ENCODE measurements at places on chromosomes 2 and 18.
A peak's percentile ranks its signal among the peaks of the same experiment; 100 is the strongest.

DNA sequence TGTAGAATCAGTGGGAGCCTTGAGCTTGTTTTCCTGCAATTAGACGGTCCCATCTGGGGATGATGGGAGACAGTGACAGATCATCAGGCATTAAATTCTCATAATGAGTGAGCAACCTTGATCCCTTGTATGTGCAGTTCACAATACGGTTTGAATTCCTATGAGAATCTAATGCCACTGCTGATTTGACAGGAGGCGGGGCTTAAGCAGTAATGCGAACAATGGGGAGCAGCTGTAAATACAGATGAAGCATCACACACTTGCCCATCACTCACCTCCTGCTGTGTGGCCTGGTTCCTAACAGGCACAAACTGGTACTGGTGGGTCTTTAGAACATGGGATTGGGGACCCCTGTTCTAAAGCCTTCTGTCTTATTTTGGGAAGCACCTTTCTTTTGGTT, 17.9 kb upstream of the NYAP2 start:
- no peak for DNase-seq
- no peaks in the 10 kb centered on the region for H3K27me3 ChIP-seq
- H3K27ac ChIP-seq, result no peak overlapping the region
- H3K36me3 ChIP-seq, result no peaks in the 10 kb centered on the region
- H3K4me3 ChIP-seq, result no peak overlapping the region

GRCh38 chr2:180943275-180943674, 37.1 kb upstream of the UBE2E3 start:
- H3K4me3 ChIP-seq, result no peak overlapping the region
- DNase-seq, result no peak
- H3K27ac ChIP-seq, result no peak overlapping the region
- H3K36me3 ChIP-seq, result no peaks in the 10 kb centered on the region
- H3K27me3 ChIP-seq, result peaks cover under 1% of the 10 kb centered on the region

GRCh38 chr18:43420950-43421349, 143.7 kb upstream of the SYT4 start:
- H3K27me3 ChIP-seq, result no peaks in the 10 kb centered on the region
- no peak for DNase-seq
- no peak overlapping the region for H3K4me3 ChIP-seq

DNA sequence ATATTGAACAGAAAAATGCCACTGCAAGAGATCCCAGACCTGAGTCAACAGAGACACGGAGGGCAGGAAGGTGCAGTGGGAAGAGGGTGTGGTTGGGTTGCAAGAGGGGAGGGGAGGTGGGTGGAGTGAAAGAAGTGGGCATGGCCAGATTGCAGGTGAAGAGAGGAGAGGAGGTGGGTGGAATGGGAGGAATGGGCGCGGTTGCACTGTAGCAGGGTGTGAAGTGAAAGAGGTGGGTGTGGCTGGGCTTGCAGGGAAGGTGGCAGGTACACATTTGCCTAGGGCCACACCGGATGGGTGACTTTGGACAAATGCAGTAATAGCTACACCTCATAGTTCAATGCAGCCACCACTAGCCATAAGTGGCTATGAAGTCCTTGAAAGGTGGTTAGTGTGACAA, 71.1 kb downstream of the DOCK10 start:
- no peak overlapping the region for H3K27ac ChIP-seq
- H3K27me3 ChIP-seq, result no peaks in the 10 kb centered on the region
- no peak overlapping the region for H3K4me3 ChIP-seq
- no peak for DNase-seq
- H3K36me3 ChIP-seq, result no peaks in the 10 kb centered on the region

GRCh38 chr2:239762106-239762505, 263.0 kb downstream of the NDUFA10 start:
- H3K27ac ChIP-seq, result no peak overlapping the region
- no peak overlapping the region for H3K4me3 ChIP-seq
- DNase-seq, result no peak
- H3K4me1 ChIP-seq, result no peaks in the 10 kb centered on the region
- H3K27me3 ChIP-seq, result no peaks in the 10 kb centered on the region
- no peaks in the 10 kb centered on the region for H3K36me3 ChIP-seq

- DNase-seq, result no peak
- H3K27me3 ChIP-seq, result no peaks in the 10 kb centered on the region
- H3K4me1 ChIP-seq, result no peaks in the 10 kb centered on the region
- no peak overlapping the region for H3K4me3 ChIP-seq
Measured at GRCh38 chr18:32460171-32460731, 10.4 kb downstream of the GAREM1 start.

DNA sequence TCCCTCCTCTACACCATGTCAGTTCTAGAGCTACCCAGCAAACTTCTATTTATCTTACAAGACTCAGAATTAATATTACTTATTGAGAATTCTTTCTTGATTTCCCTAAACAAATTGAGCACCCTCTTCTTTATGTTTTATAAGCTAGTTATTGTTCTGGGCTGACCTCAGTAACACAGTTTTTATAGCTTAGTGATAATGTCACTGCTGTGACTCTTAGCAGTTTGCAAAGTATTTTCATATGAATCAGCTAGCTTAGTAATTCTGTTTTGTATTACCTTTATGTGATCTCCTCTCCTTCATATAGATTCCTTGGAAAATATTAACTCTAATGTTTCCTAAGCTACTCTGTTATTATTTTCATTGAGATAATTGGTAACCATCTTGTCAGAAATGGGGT, 114.9 kb downstream of the PMS1 start:
- H3K27me3 ChIP-seq, result no peaks in the 10 kb centered on the region
- no peak overlapping the region for H3K27ac ChIP-seq

DNA sequence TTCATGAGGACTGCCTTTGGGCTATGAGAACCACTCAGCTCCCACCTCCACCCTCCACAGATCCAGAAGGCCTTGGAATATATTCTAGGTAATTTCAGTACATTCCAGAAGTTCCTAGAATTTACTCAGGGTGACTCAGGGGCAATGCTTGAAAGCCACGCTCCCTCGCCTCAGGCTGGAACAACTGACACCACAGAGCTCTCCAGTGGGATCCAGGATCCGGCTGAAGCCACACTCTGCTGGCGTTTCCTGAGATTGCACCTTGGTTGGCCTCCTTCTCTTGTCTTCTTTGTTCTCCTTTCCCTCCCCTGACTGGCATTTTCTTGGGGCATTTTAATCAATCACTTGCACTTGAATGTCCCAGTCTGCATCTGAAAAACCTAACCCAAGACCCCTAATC, 92.6 kb upstream of the KCNE4 start:
- H3K27me3 ChIP-seq, result no peaks in the 10 kb centered on the region
- no peak for DNase-seq
- H3K4me1 ChIP-seq, result no peaks in the 10 kb centered on the region
- H3K4me3 ChIP-seq, result no peak overlapping the region
- no peaks in the 10 kb centered on the region for H3K36me3 ChIP-seq

DNA sequence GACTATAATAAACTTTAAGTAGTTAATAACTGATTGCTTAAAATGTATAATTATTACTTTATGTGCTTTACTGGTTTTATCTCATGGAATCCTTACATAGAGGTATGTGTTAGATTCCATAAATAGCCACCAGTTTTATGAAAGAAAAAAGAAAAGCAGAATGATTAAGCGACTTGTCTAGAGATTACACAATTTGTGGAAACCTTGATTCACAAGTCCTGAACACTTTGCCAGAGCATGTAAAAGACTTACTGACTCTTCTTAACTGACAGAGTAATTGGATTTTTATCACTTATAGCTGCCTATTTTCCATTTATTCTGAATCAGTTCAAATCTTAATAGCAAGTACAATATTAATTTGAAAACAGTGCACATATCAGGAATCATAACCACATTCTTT, 448.7 kb upstream of the NETO1 start:
- no peaks in the 10 kb centered on the region for H3K4me1 ChIP-seq
- no peaks in the 10 kb centered on the region for H3K36me3 ChIP-seq
- H3K4me3 ChIP-seq, result no peak overlapping the region
- H3K27me3 ChIP-seq, result no peaks in the 10 kb centered on the region
- DNase-seq, result no peak

- H3K27ac ChIP-seq, result peak overlapping the region; percentile 96
- H3K4me3 ChIP-seq, result peak overlapping the region; percentile 22
- peaks cover 57% of the 10 kb centered on the region for H3K4me1 ChIP-seq
- no peaks in the 10 kb centered on the region for H3K36me3 ChIP-seq
- no peaks in the 10 kb centered on the region for H3K27me3 ChIP-seq
Measured at GRCh38 chr18:55402731-55403405, 185.1 kb downstream of the TCF4 start.

GRCh38 chr2:48126162-48126561, 219.9 kb upstream of the FBXO11 start:
- no peak overlapping the region for H3K4me3 ChIP-seq
- H3K27me3 ChIP-seq, result no peaks in the 10 kb centered on the region
- no peak overlapping the region for H3K27ac ChIP-seq
- no peaks in the 10 kb centered on the region for H3K4me1 ChIP-seq
- no peaks in the 10 kb centered on the region for H3K36me3 ChIP-seq

DNA sequence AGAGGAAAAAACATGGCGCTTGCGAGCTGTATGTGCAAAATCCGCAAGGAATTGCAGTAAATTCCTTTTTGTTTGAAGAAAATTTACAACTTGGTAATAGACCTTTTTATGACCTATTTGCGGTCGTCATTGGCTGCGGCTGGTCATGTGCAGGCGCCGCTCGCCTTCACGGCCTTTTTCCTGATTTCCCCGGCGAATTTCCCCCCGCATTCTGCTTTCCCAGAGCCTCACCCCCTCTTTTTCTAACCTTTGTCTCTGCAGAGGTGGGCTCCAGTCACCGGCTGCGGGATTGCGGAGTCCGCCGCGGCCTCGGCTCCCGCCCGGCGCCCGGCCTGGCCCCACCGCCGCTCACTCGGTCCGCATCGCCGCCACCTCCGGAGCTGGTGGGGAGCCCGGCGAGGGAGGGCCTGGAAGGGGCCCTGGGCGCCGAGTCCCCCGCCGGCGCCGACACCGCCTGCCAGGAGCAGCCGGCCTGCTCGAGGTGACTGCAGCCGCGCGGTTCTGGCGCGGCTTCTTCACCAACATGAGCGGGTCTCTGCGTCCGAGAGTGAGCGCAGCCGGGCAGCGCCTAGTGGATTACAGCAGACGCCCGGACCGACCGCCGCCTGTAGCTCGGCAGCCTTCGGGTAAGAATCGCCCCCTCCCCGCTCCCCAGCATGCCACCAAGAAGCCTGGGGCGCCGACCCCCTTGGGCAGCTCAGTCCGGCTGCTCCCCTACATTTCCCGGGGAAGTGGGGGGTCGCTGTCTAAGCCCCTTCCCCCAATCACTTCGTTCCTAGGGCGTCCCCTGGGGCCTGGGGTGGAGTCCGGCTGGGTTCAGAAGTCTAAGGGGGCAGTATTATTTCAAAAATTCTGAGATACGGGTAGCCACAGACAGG, 7.1 kb downstream of the HOXD8 start:
- H3K4me1 ChIP-seq, result peaks cover 55% of the 10 kb centered on the region
- H3K4me3 ChIP-seq, result peak overlapping the region; percentile 91
- peak overlapping the region; percentile 86 for H3K27ac ChIP-seq
- no peaks in the 10 kb centered on the region for H3K36me3 ChIP-seq
- H3K27me3 ChIP-seq, result no peaks in the 10 kb centered on the region

- no peaks in the 10 kb centered on the region for H3K36me3 ChIP-seq
- no peak overlapping the region for H3K27ac ChIP-seq
- DNase-seq, result no peak
- H3K4me3 ChIP-seq, result no peak overlapping the region
Measured at GRCh38 chr2:5617358-5617757, 74.8 kb upstream of the SOX11 start.

GRCh38 chr2:224882291-224883171, 159.7 kb downstream of the DOCK10 start:
- peaks cover 28% of the 10 kb centered on the region for H3K4me1 ChIP-seq
- H3K36me3 ChIP-seq, result peaks cover 3% of the 10 kb centered on the region

DNA sequence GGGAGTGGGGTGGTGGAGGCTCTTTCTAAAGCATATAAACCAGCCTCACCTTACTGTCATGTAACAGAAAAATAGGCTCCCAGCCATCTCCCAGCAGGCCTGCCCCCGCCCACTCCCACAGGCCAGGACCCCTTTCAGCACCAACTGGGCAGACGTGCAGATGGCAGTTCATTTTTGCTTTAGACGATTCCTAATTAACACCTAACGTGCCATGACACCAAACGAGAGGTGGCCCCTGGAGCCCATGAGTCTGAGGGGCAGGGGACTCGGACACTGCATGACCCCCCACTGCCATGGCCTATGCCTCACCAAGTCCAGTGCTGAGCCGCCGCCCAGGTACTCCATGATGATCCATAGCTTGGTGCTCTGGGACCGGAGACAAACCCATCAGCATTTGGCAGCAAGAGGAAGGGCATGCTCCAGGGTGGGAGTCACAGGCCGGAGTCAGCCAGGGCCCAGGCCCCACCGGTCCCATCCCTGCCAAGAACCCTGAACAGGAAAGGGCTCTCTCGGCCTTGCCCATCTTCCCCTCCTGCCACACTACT, 7.9 kb downstream of the STK25 start:
- no peaks in the 10 kb centered on the region for H3K4me1 ChIP-seq
- no peak overlapping the region for H3K27ac ChIP-seq
- no peak for DNase-seq
- no peaks in the 10 kb centered on the region for H3K27me3 ChIP-seq
- no peak overlapping the region for H3K4me3 ChIP-seq

DNA sequence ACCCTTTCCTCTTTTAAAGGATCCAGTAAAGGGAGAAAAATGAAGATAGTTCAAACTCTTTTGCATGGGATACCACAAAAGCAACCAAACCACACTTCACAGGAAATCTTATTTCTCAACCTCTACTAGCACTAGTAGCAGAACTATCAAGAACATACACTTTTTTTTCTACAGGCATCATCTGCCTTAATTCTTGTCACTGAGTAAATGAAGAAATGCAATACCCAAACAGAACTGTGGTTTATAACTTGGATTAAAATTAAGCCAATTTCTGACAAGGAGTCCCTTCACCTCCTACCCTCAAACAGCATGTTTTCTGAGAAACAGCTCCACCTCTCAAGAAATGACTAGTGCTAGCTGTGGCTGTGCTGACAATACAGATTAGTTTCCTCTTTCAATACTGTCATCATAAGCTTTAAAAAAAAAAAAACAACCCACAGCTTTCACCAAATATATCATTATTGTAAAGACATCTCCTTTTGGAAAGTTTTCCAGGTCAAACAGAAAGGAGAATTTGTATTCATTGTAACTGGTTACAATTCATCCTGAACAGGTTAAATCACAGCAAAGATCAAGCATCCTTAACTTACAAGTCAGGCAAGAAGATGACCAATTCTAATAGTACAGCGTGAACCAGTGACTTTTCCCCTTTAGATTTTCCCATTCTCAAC, 44.4 kb downstream of the PTPN2 start:
- H3K27me3 ChIP-seq, result no peaks in the 10 kb centered on the region
- DNase-seq, result no peak
- peaks cover 2% of the 10 kb centered on the region for H3K36me3 ChIP-seq
- no peaks in the 10 kb centered on the region for H3K4me1 ChIP-seq

DNA sequence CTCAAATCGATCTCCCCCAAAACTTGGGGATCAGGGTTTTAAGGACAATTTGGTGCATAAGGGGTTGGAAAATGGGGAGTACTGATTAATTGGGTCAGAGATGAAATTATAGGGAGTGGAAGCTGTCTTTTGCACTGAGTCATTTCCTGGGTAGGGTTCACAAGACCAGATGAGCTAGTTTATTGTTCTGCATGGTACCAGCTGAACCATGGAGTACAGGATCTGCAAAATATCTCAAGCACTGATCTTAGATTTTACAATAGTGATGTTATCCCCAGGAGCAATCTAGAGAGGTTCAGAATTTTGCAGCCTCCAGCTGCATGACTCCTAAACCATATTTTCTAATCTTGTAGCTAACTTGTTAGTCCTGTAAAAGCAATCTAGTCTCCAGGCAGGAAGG, 73.1 kb downstream of the CPO start:
- H3K36me3 ChIP-seq, result no peaks in the 10 kb centered on the region
- peak; percentile 35 for DNase-seq
- H3K27ac ChIP-seq, result no peak overlapping the region
- H3K4me1 ChIP-seq, result peaks cover 21% of the 10 kb centered on the region
- H3K27me3 ChIP-seq, result no peaks in the 10 kb centered on the region
- H3K4me3 ChIP-seq, result no peak overlapping the region

- H3K27ac ChIP-seq, result no peak overlapping the region
- peaks cover 45% of the 10 kb centered on the region for H3K4me1 ChIP-seq
- no peaks in the 10 kb centered on the region for H3K36me3 ChIP-seq
- DNase-seq, result no peak
- H3K27me3 ChIP-seq, result no peaks in the 10 kb centered on the region
Measured at GRCh38 chr2:188308483-188308882, 16.8 kb downstream of the GULP1 start.

Data from endothelial cell of umbilical vein (primary cell).